Activated CD4-positive, alpha-beta T cell treated with anti-CD3 and anti-CD28 coated beads, Interleukin-2, amount 50 U/mL, for 4 hours (primary cell): ENCODE measurements at places on chromosomes 1 and 21.

- DNase-seq: no peak
Measured at GRCh38 chr1:64243757-64244080, 40.3 kb downstream of the UBE2U start.

DNA sequence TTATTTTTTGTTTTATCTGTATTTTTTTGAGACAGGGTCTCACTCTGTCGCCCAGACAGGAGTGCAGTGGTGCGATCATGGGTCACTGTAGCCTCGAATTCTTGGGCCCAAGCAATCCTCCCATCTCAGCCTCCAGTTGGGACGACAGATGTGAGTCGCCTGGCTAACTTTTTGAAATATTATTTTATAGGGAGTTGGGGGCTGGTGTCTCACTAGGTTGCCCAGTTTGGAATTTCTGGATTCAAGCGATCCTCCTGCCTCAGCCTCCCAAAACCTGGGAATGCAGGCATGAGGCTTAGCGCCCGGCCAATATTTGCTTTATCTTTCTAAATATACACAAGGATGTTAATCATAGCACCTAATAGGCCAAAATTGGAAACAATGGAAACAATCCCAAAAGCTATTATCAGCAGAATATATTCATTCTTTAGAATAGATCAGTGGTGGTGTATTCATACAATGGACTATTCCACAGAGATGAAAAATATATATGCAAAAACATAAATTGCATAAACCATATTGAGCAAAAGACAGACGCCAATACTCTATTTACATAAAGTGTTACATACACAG, 55.9 kb downstream of the DAP3 start:
- DNase-seq: no peak

GRCh38 chr1:101371259-101371658, 134.4 kb downstream of the S1PR1 start:
- DNase-seq: no peak

DNA sequence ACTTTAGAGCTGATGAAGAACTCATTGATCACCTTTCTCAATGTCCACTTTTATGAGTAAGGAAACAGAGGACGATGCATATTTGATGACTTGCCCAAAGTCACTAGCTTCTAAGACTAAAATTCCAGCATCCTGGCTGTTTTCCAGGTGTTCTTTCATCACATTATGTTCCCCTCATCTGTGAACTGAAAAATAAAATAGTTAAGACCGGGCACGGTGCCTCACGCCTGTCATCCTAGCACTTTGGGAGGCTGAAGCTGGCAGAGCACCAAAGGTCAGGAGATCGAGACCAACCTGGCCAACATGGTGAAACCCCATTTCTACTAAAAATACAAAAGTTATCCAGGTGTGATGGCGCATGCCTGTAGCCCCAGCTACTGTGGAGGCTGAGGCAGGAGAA, 297.5 kb downstream of the DUSP10 start:
- DNase-seq: no peak

DNA sequence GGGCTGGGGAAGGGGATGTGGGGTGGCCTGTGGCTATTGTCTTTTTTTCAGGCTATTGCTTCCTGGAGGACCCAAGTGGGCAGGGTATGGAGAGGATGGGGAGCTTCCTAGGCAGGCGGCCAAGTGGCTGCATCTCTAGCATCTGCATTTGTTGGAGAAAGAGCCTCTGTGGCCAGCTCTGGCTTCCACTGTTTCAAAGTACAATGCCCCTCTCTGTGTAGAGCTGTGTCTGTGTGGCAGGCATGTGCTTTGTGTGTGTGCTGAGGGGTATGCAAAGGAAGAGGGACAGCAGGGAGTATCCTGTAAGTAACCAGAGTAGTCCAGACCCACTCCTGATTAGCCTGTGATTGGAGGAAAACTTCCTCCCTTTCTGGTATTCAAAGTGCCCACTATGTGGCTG, 40.6 kb downstream of the KCNA2 start:
- DNase-seq: no peak

GRCh38 chr1:201198598-201198997, 8.0 kb downstream of the IGFN1 start:
- DNase-seq: no peak

GRCh38 chr1:117611894-117612483, 6.1 kb downstream of the TENT5C start:
- no peak for DNase-seq

- DNase-seq: no peak
Measured at GRCh38 chr1:235683653-235684052, 34.1 kb upstream of the GNG4 start.

GRCh38 chr21:46082963-46083790, 14.7 kb upstream of the COL6A2 start:
- DNase-seq: no peak

DNA sequence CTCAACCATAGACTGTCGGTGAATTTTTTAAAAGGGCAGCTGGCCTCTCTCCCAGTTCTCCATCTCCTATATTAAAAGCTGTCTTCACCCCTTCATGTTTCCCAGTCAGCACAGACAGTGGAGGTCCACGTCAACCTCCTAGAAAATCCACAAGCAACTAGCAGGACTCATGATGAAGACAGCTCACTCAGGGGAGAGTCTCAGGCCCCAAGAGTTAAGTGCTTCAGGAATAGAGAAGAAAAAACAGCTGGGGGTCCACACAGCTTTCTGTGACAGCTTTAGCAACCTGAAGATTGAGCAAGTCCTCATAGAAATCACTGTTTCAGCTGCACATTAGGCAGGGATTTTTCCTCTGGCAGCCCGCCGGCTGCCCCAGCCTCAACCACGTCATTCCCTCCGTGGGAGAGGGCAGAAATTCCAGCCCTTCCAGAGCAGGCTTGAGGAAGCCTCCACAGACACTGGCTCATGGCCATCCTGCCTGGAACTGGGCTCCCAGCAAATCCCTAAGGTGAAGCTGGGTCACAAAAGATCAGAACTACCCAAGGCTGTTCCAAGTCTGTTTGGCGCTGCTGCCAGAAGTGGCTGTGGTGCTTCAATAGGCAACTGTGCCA, 15.2 kb downstream of the GPR161 start:
- no peak for DNase-seq

GRCh38 chr1:208058267-208058666, 147.3 kb upstream of the CD34 start:
- no peak for DNase-seq

- DNase-seq: no peak
Measured at GRCh38 chr1:103917795-103918194, 168.1 kb downstream of the AMY1C start.

- no peak for DNase-seq
Measured at GRCh38 chr1:51863384-51863783, 15.1 kb downstream of the NRDC start.

DNA sequence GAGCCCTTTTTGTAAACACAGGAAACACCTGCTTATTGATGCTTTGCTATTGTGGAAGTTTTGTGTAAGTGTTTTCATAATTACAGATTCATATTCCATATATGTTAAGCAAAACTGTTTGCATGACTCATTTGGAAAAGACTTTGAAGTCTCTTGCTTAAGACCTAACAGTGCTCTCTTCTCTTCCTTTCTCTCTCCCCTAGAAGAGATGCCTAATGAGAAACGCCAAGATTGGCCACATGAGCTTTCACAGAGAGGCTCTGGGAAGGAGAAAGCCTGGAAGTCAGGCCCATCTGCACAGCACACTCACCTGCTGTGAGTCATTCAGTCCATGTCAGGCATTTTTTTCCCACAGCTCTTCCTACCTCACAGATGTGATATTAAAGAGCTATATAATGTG, 101.6 kb upstream of the PALMD start:
- no peak for DNase-seq

- no peak for DNase-seq
Measured at GRCh38 chr1:2337081-2337480, 54.3 kb downstream of the MORN1 start.

- no peak for DNase-seq
Measured at GRCh38 chr21:33917421-33917820, 1.8 kb upstream of the ATP5PO start.

DNA sequence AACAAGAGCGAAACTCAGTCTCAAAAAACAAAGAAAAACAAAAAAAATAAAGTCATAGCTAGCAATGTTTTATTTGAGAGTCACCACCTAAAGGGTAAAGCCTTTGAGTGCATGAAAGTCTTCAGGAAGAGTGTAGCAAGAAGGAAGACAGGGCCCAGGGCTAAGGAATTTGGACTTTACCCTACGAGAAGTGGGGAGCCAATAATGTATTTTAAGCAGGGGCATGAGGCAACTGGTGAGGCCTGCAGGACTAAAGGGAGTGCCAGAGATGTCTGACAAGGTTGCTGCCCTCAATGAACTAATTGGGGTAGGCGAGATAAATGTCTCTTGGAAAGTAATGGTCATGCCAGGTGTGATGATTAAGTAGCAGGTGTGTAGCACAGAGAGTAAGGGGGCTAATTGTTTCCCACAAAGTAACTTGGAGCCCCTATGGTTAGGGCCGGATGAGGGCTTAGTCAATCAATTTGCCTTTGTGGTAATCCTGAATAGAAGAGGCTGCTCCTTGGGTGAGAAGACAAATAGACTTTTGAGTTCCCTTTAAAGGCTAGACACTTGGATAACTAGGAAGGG, 31.6 kb upstream of the CACNA1E start:
- no peak for DNase-seq

- no peak for DNase-seq
Measured at GRCh38 chr1:165143437-165144065, 213.0 kb downstream of the LMX1A start.

GRCh38 chr1:118920124-118920717, 67.9 kb downstream of the TBX15 start:
- DNase-seq: no peak

DNA sequence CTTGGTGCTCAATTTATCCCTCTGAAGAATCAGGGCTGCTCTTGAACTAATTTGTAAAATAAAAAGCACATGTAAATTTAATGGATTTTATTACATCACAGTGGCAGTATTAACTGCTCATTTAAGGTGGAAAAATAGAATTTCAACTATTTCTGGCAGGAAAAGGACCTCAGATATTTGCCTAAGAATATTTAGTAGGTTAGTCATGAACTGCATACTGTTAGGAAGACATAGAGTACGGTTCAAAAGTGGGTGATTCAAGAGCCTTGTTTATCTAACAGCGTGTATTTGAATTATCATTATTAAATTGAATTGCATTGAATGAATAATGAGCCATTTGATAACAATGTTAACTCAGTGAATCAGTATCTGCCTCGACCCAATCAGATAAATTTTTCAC, 248.8 kb upstream of the PBX1 start:
- no peak for DNase-seq

- DNase-seq: no peak
Measured at GRCh38 chr21:41606706-41607105, 98.7 kb upstream of the TMPRSS2 start.

DNA sequence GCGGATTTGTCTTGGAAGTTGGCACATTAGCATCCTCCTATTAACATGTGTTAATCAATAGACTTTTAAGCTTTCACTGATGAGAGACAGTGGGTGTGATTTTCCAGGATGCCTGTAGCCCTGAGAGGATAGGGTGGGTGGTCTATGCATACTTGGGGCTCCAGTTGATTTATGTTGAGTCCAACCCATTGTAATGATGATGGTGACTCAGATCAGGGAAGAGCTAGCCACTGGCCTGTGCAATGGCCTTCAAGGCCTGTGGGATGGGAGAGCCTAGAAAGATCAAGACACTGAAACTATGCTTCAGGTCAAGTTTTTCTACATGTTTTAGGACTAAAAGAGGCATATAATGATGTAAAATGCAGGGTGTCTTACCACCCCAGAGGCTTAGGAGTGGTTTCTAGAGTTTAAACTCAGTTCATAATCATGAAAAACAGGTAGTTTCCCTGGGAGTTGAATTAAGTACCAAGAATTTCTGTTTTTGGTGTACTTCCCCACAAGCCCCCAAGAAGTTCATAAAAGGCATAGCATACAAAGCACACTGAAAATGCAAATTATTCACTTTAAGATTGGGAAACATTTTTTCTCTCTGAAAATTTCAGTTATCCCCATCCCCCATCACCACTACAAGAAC, 19.9 kb downstream of the BEND5 start:
- DNase-seq: no peak

DNA sequence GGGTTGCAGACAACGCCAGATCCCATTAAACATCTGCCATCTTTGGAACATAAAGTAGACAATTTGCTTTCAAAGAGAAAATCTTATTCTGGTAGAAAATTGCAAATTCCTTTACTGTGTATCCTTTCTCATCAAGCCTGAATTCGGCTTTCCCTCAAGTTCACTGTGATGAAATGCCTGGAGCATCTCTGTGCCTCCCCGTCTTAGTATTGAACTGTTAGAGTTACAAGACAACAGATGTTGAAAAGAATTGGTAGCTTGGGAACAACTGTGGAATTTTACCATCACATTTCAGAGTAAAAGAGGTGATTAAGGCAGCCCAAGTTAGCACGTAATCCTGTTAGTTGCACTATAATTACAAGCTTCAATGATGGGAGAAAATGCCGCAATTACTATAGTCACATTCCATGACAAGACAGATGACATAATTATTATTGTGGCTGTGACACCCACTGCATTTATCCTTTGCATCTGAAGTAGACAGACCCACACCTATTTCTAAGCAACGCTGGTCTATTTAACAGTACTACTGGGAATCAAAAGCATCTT, 54.4 kb upstream of the B3GALNT2 start:
- no peak for DNase-seq

GRCh38 chr1:202247104-202247503, 53.5 kb downstream of the LGR6 start:
- DNase-seq: no peak

- DNase-seq: no peak
Measured at GRCh38 chr21:31781737-31782136, 49.8 kb upstream of the SCAF4 start.

GRCh38 chr1:55140546-55140983, 74.6 kb downstream of the USP24 start:
- DNase-seq: peak; percentile 71

GRCh38 chr1:26122988-26123973, 11.7 kb downstream of the PDIK1L start:
- DNase-seq: no peak

DNA sequence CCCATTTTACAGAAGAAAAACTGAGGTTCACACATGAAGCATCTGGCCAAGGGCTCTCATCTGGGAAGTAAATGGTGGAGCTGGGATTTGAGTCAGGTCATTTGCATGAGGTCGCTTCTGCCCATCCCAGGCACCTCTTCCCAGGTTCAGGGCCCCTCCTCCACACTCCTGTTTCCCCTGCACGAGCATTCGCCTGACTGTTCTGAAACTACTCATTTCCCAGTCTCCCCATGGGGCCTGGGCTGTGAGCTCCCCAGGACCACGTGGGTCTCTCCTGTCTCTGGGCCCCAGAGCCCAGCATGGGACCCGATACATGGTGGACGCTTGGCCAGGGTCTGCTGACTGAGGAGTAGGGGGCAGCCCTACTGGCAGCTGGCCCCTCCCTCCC, 360.8 kb downstream of the MATN1 start:
- no peak for DNase-seq
